ENCODE measurements at places on chromosomes 2 and 18.

GRCh38 chr2:162233197-162233596 is 10.0 kb downstream of the FAP start:
- DNase-seq = no peak

GRCh38 chr2:52445686-52446085 is 1321.9 kb upstream of the CHAC2 start:
- no peak for DNase-seq

GRCh38 chr2:201344663-201345366 is 12.3 kb downstream of the FLACC1 start:
- no peak for DNase-seq

GRCh38 chr2:173654161-173654895 is 299.7 kb downstream of the CDCA7 start:
- no peak for DNase-seq

GRCh38 chr18:35912332-35912731 is 60.1 kb upstream of the RMP24 start:
- no peak for DNase-seq

- DNase-seq = no peak
These were observed 721 bp upstream of the MIB1 start for GRCh38 chr18:21739604-21740537.

DNA sequence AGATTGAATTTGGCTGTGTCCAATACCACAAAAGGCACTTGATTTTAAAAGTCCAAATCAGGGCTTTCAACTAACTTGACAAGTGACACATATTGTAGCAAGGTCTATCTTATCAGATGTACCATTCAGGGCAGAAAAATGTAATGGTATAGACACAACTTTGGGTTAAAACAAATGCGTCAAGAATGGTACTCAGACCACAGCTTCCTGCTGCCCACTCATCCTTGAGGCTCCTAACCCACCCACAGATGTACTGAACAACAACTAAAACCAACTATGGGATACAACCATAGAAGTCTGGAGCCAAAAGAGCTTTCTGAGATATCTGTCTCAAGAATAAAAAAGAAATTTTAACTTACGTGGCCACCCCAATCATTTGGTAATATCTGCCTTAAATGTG is 105.2 kb downstream of the RBM43 start:
- DNase-seq = no peak

DNA sequence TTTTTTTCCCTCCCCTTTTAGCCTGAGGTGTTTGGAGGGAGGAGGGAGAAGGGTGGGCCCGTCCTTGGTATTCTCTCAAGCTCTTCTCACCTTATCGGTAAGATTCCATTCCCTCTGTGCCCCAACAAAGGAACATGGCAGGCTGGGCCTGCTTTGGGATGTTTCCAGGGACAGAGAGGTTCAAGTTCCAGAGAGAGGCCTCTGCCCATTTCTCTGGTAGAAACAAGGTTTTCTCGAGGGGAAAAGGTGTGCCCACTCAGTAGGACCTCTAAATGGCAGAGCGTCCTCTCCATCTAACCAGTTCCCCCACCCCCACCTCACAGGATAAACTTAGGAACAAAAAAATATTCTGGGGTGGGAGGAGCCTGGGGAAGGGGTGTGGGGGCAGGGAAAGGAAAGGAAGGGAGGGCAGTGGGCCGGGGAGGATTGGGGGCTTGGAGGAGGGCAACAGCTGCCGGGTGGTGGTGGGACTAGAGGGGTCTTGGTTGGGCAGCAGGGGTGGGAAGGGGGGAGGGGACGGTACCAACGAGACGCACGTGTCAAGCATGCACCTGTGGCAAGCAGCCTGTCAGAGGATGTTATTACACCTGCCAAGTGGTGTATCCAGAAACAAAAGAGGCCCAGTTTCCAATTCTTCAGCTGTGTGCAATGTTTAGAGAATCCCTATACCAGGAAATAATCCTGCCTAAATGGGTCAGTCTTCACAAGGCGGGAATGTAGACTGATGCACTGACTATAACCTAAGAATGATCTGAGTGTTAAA is 2.1 kb downstream of the PCBP1 start:
- peak; percentile 57 for DNase-seq

DNA sequence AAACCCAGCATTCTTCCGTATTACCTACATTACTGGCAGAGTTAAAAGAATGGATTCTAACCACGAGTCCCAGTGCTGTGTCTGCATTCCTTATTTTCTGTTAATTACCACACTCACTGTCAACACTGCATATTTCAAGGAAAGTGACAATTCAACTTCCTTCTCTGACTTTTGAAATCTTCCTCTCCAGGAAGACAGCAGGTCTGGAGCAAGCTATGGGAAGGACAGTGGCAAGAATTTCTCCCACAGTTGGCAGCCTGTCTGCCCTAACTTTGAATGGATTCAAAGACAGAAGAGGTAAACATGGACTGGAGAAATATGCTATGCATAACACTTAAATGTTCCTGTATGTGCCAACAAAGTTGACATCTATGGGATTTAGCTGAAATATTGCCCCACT is 700.5 kb upstream of the CHAC2 start:
- DNase-seq = no peak

GRCh38 chr2:168198476-168199207 is 48.8 kb downstream of the STK39 start:
- no peak for DNase-seq

- no peak for DNase-seq
These were observed 79.9 kb downstream of the PARD3B start for GRCh38 chr2:204625135-204625534.

- DNase-seq = no peak
These were observed 241.2 kb downstream of the CYP26B1 start for GRCh38 chr2:71906357-71906973.

DNA sequence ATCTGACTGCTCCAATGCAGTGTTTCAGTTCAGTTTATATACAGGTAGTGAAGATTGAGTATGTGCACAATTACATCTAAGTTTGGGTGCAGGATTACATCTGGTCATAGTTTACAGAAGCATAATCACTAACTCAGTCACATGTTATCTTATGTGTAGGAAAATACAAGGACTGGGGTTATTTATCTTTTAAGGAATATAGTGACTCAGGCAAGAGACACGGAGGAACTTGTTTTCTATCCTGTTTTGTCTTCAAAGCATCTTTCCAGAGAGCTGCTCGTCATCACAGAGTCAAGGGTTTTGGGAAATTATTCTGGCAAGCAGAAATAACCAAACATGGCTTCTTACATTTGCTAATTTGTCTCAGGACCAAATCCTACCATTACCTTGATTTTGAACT is 1371.5 kb upstream of the TMEFF2 start:
- DNase-seq = no peak

DNA sequence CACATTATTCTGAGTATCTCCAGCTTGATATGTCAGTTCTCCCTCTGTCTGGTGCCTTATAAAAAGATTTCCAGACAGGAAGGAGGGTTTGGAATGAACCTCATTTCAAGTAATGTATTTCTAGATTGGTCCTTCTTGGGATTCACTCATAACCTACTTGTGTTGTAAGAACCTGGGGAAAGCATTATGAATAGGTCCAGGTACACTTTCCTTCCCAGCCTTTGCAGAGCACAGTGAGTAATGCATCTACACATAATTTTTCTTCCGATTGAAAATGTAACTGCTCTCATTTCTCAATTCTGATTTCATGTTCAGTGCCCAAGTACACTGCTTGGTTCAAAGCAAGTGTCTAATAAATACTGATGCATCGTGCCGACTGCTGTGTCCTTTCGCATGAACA is 25.0 kb upstream of the ACAA2 start:
- DNase-seq = no peak

- no peak for DNase-seq
These were observed 7.9 kb downstream of the NEUROD1 start for GRCh38 chr2:181672255-181673008.

DNA sequence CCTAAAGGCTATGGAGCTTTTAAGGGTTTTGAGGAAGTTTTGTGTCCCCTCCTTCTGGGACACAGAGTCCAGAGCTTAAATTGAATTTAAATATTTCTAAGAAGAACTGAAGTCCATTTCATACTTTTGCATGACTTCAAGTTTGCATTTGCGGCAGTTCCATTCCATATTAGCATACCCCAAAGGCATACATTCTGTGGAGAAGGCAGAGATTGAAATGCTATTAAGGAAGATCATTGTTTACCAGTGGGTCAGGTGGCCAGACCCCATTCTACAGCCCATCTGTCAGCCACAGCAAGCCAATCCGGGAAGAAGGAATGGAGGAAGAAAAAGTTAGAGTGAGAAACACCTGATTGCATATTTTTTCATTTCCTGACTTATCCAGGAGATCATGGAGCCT is 75.0 kb downstream of the DNAH7 start:
- no peak for DNase-seq

- no peak for DNase-seq
These were observed 104.6 kb upstream of the CHRNA1 start for GRCh38 chr2:174868878-174869277.

Data from NCI-H2171 (cell line).